Activated CD4-positive, alpha-beta T cell treated with anti-CD3 and anti-CD28 coated beads, Interleukin-2, amount 50 U/mL, for 24 hours (primary cell): ENCODE measurements at places on chromosomes 6 and 20.
A peak's percentile ranks its signal among the peaks of the same experiment; 100 is the strongest.

DNA sequence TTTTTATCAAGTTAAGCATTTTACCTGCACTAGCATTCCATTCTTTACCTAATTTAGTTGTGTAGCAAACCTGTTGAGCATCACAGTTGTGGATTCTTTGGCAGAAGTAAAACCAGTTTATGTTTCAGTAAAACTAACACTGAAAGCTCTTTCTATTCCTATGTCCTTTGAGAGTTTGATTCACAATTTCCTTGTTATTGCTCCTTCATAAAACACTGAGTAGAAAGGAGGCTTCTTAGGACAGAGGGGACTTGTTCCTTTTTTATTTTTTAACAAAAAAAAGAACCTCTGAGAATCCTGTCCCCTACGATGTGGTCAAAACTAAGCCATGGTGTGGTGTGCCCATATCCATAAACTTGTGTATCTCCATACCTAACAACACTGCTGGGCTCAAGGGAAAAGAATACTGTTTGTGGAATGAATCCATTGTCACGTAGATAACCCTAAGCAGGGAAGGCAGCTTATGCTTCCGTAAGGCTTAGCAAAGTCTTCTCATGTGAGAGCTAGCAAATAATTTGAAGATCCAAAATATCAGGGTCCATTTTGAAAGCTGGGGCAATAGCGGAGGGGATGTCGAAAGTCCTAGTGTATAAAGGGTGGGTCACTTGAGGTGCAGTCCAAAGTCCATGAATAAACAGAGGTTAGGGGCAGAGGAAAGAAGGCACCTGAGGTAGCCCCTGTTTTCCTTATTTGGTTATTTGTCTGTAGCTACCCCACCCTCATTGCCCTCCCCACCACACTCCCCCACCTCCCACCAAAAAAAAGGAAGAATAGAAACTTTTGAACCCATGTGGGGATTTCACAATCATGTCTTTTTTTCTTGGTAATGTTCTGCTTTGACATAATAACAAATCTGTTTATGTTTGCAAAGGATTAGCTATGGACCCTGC lies 71.0 kb downstream of the PLAGL1 start:
- DNase-seq, result no peak

DNA sequence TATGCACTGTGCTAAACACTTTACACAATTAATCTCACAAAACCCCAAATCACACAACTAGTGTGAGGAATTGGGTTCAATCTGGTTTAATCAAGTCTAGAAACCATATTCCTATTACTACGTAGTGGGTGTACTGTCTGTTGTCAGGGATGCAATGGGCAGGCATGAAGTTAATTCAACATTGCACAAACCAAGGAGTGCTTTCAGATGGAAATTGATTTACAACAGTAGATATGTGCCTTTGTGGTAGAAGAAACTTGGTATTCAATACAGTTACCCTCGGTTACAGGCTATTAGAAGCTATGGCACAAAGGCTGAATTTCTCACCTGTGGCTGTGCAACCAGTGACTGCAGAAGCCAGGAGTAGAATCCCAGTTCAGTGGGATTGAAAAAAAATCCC lies 157.8 kb downstream of the CLIC5 start:
- no peak for DNase-seq

DNA sequence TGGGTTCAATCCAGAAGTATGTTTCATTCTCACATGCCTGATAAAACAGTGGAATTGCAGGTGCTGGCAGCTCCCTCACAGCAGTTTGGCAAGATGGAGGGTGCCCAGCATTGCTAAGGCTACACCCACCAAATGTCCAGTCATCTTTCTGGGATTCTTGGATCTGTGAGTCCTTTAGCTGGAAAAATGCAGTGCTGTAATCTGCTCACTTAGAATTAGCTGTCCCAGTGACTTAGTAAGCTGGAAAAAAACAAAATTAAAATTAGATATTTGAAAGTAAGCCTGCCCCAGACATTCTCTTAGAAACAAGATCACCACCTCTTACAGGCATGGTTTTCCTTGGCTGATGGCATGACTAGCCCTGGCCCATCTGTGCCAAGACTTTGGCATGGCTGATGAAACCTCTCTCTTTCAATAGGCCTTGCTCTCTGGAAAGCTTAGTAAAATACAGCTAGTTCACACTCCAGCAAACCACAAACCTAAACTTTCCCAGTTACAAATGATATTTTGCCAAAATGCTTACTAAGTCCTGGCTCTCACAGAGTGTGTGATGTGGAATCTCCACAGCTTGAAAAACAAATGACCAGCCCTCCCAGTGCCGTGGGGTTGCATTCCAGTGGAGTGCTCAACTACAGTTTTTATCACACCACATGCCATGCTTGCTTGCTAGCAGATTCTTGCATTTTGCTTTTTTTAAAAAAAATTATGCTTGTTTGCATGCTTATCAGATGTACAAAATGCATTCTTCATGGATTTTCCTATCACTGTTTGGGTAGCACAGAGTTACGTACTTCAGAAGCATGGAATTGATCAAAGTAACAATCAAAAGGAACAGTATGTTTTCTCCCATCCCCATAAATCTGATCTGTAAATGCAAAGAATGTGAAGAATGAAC lies 261.5 kb downstream of the EYA4 start:
- no peak for DNase-seq

DNA sequence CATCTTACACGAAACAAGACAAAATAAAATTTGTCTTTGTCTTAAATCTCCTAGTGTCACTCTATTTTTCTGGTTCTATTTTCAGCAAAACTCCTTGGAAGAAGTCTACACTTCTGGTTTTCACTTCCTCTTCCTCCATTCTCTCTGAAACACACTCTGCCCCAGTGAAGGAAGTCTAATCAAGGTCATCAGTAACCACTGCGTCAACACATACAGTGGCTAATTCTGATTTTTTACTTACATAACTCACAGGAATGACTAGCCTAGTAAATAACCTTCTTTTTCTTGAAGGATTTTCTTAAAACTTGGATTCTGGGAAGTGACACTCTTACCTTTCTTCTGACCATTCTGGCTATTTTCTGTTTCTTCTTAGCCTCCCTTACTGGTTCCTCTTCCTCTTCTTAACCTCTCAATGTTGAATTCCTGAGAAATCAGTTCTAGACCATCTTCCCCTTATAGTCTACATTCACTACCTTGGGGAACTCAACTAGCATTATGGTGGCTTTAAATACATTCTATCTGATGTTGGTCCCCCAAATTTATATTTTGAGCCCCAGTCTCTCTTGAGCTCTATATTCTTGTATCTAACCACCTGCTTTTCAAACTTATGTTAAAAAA lies 37.5 kb downstream of the AIG1 start:
- no peak for DNase-seq

DNA sequence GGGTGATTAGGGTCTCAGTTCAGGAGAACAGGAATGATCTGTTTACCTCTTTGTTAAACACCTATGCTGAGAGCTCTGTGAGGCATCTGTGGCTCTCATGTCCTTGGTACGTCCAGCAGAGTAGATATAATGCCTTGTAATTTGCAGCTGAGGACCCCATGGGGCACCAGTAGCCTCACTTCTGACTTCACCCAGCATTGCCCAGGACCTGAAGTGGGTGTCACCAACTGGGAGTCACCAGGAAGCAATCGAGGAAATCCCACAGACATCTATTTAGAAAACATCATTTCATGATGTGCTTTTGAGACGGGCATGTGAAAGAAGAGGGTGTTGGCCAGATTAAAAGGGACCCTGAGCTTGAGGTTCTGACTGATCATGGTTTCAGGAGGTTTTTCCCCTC lies 8.8 kb downstream of the EDN3 start:
- DNase-seq, result no peak

GRCh38 chr6:33619166-33619840 lies 1.8 kb upstream of the ITPR3 start:
- no peak for DNase-seq

- DNase-seq, result peak; percentile 13
Observed at GRCh38 chr20:10034717-10035571, at the start of gene ANKEF1. TSS of gene ANKEF1 (plus strand) at chr20:10034987. CDS start at chr20:10038302, 3,315 bp downstream.

DNA sequence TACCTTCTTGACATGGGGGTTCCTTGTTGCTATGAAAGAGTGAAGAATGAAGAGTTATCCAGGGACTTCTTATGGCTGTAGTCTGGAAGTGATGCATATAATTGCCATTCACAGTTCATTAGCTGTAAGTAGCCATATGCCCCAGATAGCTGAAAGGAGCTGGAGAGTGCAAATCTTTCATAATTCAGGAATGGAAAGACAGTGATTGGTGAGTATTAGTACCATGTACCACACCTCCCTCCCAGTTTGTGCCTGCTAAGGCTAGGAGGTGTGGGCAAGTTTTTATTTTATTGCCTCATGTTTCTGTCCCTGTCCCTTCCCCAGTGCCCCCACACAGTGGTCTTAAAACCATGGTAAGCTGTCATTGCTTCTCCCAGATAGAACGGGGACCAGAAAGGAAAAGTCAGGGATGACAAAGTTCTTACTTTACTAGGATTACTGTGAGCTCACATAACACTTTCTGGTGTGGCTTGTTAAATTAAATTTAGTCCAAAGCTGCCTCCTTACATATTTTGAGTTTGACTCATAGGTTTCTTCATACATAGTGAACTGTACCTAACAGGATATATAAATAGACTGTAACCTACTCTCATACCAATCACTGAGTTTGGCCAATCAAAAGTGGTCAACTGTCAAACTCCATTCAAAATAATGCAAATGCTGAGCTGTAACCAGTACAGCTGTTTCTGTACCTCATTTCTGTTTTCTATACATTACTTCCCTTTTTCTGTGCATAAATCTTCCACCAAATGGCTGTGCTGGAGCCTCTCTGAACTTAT lies 119.4 kb downstream of the RFPL4B start:
- no peak for DNase-seq

DNA sequence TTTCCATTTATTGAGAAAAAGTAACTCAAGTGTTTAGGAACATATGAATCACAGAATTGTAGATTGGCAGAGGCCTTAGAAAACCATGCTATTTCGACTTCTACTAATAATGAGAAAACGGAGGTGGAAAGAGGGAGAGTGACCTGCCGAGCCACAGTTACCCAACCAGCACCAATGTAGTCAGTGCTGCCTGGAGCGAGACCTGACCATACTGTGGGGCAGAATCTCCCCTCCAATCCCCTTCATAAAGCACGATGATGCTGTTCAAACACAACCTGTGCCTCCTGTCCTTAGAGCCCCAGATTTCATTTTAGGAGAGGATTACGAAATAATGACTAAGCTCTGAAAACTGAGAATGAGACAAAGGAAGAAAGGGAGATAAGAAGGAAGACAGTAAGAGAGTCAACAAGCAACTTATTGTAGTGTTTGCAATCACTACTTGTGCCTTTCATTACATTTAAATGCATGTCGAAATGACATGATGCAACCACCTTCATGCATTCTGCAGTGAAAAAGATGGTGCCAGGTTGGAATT lies 70.6 kb downstream of the ATXN1 start:
- no peak for DNase-seq

DNA sequence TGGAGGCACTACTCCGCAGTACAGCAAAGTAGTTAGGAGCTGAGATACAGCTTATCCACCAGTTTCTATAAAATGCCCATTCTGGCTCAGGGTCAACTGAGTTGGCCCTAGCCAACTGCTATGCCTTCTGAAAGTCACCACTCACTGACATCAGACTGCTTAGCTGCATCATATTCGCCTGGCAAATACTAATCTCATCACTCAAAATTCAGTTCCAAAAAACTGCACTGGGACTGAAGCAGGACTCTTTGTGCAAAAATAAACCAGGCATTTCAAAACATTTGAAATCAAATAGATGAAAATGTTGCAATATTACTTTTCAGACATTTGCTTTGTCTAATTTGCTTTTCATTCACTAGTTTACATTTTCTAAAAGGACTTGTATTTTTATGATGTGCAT lies 230.0 kb downstream of the ALDH8A1 start:
- no peak for DNase-seq

GRCh38 chr6:31479151-31479932 lies 18.6 kb upstream of the MICB start:
- DNase-seq, result no peak

DNA sequence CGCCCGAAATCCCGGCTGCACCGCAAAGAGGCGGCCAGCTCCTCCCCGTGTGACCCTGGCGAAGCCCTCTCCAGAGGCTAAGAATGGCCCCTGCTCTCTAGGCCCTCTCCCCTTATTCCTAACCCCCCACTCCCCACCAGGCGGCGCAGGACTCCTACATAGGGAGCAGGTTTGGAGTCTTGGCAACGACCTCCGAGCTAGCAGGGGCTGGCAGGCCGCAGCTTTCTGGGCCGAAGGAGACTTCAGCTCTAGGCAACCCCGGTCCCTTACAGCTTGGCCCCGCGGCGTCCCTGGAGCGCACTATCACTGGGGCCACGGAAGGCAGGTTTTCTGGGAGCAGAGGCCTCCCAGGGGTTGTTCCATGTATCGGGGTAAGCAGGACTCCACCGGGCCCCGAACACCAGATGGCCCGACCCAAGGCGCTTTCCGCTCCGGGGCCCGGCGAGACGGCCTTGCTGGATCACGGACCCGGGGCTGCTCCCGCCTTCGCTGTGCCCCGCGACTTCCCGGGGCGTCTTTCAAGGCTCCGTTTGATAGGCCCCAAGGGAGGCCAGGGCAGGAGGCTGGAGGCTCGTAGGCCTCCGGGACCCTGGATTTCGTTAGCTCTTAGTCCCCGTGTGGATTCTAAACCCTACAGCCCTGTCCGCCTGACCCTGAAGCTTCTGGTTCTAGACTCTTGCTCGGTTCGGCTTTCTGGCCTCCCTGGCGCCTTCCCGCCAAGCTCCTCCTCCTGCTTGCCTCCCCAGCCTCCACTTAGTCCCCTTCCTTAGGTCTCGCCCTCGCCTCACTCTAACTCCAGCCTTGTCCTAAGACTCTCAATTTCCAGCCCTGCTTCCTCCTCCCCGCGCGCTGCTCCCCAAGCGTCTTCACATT lies 1.9 kb downstream of the SLC32A1 start:
- no peak for DNase-seq

GRCh38 chr20:6699921-6700562 lies 67.4 kb upstream of the BMP2 start:
- DNase-seq, result no peak

DNA sequence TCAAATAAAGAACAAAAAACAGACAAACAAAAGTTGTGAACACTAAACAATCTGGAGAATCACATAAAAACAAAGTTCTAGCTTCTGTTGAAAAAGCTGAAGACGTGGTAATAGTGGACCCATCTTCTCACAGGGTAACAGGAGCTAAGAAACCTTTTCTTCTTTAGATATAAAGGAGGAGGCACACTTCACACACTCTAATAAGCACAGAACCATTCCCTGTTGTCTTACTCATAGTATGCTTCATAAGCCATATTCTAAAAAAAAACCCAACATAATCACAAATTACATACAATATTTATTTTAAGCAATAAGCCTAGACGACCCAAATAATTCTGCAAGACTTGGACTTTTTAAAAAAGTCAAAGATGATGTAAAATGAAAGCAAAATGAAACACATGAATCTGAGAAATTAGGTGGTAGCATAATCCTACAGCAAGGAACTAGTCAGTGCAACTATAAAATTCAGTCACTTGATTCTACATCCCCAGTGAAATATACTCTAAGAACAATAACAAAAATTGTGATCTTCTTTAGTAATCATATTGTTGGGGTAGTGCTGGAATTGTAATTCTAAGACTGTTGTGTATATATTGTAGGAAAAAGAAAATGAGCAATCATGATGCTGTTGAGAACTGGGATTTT lies 15.6 kb downstream of the SRPK1 start:
- no peak for DNase-seq

GRCh38 chr6:17396256-17396655 lies 2.9 kb downstream of the CAP2 start:
- no peak for DNase-seq
